Stimulated activated CD8-positive, alpha-beta memory T cell treated with anti-CD3 and anti-CD28 coated beads, Interleukin-15, amount 100 ng/mL, for 4 hours (primary cell): ENCODE measurements at places on chromosomes 5 and 9.

DNA sequence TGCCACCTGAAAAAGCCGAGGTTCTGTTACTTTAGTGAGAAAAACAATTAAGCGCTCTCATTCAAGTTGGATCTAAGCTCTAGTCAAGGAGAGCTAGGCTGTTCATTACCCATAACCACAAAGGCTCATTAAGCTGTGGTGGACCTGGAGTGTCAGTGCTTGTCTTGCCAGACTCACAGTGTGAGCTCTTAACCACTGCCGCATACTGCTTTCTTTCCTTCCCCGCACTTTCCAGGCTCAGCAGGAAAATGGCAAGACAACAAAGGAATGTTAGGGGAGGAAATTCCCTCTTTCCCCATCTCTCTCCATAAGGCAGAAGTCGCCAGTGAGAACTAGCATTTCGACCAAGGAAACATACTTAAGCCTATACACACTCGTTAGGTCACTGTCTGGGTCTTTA, 467.3 kb downstream of the ENC1 start:
- no peak for DNase-seq

DNA sequence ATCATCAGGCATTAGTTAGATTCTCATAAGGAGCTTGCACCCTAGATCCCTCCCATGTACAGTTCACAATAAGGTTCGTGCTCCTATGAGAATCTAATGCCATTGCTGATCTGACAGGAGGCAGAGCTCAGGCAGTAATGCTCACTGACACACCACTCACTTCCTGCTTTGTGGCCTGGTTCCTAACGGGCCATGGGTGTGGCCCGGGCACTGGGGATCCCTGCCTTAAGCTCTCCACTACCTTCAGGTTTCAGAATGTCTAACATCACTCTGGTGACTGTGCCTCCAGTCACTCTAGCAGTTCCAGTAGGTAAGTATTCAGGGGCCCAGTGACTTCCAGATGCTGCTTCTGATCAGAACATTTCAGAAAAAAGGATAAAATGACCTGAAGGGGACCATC, 152.4 kb downstream of the LRRC70 start:
- DNase-seq, result no peak

- no peak for DNase-seq
These were observed 26.0 kb downstream of the ADAMTSL1 start for GRCh38 chr9:18499980-18500379.

DNA sequence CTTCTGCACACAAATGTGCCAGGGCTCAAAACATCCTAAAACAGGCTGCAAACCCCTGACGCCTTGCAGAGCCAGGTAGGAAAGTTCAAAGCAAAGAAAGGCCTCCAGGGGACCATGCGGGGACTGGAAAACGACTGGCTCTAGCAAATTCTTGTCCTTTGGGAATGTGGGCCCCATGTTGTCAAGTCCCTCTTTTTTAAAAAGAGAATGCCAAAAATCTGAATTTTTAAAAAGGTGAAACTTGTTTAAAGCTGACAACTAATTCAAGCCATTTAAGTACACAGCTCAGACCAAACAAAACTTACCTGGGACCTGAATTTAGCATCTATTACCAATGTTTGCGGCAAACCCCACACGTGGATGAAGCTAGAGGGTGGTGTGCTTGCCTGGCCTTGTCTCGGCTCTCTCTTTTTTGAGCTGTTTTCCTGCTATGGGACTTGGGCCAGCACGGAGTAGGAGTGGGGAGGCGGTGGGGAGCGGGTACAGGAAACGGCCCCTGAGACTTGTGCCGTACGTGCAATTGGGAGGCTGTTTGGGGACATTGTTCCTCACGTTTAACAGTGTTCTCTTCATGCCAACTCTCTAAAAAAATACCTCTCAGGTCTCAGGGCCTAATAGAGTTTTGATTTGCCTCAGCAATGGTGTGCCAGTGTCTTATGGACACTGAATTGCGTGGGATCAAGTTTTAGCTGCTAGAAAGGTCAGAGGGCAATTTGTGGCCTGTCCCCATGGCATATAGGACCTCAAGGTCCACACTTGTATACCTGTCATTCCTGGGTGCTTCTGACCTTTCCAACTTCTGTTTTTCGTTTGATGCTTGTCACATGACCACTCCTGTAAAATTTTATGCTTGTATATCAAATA, 15.1 kb upstream of the PHF19 start:
- DNase-seq, result no peak

DNA sequence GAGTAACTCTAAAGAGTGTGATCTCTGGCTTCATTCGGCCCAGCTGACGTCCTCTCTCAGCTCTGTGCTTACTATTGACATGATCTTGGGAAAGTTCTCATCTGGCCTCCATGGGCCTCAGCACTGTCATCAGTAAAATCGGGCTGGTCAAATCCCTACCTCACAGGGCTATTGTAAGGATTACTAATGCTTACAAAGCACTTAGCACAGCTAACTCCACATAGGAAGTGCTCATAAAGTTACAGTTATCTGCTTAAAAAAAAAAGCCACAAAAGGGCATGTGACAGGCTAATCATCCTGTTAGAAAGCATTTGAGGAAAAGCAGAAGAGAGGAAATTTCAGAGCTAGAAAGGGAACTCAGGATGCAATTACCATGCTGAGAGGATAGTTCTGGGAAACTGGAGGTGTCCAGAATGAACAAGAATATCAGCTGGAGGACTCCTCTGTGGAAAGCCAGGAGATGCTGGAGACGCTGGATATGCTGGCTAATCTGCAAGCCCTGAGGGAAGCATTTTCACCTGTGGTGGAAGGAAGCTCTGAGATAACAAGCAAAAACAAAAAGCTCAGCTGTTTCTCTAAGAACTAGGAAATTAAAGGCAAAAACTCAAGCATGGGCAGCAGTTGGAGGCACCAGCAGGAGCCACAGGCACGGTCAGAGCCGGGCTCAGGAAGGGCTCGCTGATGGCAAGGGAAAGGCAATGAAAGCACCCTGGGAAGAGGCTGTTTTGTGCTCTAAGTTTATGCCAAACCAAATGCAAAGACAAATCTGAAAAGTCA, 4.4 kb upstream of the BHMT start:
- no peak for DNase-seq

DNA sequence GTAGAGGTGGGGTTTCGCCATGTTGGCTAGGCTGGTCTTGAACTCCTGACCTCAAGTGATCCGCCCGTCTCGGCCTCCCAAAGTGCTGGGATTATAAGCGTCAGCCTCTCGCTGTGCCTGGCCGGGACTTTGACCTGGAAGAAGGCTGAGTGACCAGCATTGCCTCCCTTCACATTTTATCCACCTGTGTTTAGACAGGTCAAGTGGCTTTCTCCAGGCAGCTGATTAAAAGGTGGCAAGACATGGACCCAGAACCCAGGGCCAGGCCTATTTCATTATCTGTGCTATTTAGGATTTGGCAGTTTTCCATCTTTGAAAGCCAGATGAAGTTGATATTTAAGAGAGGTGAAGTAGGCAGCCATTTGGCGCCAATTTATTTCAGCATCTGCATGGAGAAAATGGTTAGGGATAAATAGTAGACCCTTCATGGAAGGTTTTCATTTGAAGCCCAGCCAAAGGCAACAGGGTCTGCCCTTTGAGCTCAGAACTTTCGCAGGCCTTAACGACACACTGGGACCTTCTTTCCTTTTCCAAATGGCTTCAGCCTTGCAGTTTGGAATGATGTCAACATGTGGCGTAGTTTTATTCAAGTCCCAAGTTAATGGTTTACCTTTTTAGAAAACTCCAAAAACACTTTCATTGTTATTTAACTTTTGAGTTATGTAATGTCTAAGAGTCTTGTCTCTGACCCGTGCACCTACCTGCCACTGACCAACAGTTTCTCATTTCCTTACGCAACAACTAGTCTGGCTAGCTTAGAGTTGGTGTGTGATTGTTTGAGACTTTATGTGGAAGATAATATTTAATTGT, 8.4 kb downstream of the DAPK1 start:
- DNase-seq, result no peak

- no peak for DNase-seq
These were observed 47.9 kb downstream of the DEPDC1B start for GRCh38 chr5:60651872-60652620.

DNA sequence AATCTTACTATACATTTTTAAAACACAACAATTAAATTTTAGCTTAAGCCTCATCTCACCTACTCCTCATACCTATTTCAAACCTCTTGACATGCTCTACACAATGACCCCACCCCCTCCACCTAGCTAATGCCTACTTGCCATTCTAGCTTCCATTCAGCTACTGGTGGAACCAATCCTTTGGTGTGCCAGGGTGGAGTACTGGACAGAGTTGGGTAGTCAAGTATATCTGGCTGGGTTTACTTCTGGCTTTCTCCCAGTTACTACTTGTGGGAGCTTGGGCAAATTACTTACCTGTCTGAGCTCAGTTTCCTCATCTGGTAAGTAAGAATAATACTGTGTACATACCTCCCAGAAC, 24.3 kb downstream of the PLPP1 start:
- no peak for DNase-seq

DNA sequence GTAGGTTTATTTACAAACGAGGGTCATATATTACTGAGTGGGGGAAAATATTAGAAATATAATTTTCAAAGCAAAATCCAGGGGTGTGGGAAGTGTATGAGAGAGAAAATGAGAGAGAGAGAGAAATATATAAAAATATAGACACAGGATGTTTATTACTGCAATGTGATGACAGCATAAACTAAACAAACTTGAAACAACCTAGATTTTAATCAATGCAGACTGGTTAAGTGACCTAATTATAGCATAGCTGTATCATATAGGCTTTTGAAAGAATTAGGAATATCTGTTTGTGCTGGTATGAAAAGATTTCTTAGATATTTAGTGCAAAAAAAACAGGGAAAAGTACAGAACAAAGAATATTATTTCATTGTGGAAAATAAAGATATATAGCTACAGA, 280.5 kb downstream of the ACTL7B start:
- no peak for DNase-seq

GRCh38 chr9:13386935-13387733, 107.6 kb upstream of the MPDZ start:
- DNase-seq, result no peak

- no peak for DNase-seq
These were observed 398.3 kb upstream of the MPDZ start for GRCh38 chr9:13677801-13678200.

- DNase-seq, result no peak
These were observed 1.8 kb downstream of the MARCHF6 start for GRCh38 chr5:10355071-10355889.

DNA sequence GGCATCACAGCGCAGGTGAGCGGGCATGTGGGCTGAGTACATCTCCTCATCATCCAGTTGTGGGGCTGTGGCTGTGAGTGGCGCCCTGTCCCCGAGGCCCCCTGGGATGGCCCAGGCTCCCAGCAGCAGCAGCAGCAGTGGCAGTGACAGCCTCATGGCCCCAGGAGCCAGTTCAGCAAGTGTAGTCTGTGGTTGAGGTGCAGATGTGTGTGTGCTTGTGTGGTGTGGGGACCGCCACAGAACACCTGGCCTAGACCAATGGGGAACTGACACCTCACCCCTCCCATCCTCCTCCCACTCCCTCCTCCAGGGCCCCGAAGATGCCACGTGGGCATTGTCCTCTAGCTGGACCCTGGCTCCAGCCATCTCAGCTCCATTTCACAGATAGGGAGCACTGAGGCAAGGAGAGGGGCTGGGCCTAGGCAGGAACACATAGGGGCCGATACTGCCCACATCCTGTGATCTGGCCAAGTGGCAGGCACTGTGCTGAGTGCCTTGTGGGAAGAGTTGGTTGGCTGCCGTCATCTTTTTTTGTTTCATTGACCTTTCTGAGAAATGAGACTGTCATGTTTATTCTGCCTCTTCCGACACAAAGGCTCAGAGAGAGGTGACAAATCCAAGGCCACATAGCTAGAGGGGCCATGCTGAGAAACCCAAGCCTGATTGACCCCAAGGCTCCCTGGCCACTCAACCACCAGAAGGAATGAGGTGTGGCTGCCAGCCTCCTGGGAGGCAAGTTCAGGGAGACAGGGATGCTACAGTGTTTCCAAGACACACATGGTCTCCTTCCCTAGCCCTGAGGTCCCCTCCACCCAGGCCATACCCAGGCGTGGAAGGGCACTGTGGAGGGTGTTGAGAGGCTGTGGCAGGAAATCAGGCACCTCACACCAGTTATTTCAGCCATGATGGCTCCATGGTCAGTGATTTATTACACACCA, at the start of gene MZB1:
MZB1 (minus strand) TSS at position 213 of the 938 bp plus-strand sequence; CDS start at position 156, 57 bp downstream.
- peak; percentile 51 for DNase-seq

GRCh38 chr5:93240228-93240834, 340.7 kb downstream of the NR2F1-AS1 start:
- DNase-seq, result no peak

GRCh38 chr9:108710424-108710823, 145.4 kb downstream of the ACTL7B start:
- DNase-seq, result no peak

GRCh38 chr5:154642499-154643245, 112.5 kb upstream of the LARP1 start:
- DNase-seq, result no peak

GRCh38 chr9:130171226-130172148, 717 bp upstream of the NCS1 start:
- DNase-seq, result no peak

DNA sequence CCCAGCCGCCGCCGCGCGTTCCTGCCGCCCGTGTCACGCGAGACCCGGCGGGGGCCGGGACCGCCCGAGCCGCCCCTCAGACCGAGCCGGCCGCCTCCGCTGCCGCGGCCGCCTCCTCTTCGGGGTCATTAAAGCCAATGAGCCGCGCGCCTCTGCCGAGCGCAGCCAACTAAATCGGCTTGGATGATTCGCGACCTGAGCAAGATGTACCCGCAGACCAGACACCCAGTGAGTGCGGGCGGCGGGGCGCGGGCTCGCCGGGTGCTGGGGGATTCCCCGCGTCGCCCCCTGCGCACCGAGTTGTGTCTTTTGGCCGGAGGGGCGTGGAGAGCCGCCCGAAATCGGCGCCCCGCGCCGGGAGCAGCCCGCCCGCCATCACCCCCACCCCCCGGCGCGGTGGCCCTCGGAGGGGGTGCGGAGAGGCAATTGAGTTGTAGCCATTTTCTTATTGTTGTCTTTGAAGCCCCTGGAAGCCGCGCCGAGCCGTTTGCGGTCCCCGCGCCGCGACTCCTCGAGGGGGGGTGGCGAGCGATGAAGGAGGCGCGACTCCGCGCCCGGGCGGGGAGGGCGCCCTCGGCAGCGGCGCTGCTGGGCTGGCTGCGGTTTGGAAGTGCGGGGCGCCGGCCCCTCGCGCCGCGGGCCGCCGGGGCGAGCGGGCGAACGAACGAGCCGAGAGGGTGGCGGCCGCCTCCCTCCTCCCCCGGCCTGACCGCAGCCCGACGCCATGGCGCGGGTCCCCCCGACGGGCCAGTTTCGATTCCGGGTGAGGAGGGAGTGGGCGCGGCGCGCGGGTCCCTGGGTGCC, 1.0 kb downstream of the TLE4 start:
- DNase-seq, result peak; percentile 37

GRCh38 chr5:61178702-61179101, 16.4 kb upstream of the SMIM15 start:
- no peak for DNase-seq
